ENCODE measurements at places on chromosomes 4 and X.

- DNase-seq = no peak
Measured at GRCh38 chrX:147811803-147812202, 99.9 kb upstream of the FMR1 start.

- DNase-seq = no peak
Measured at GRCh38 chr4:156598138-156598681, 373.4 kb downstream of the PDGFC start.

GRCh38 chrX:134512566-134512965 is 52.6 kb downstream of the HPRT1 start:
- DNase-seq = no peak

- DNase-seq = peak; percentile 13
Measured at GRCh38 chr4:83074086-83074704, 39.2 kb downstream of the COPS4 start.

GRCh38 chrX:74295101-74295500 is 8.9 kb upstream of the ZCCHC13 start:
- DNase-seq = no peak

- peak; percentile 25 for DNase-seq
Measured at GRCh38 chrX:129823115-129823514, 20.6 kb downstream of the ZDHHC9 start.

DNA sequence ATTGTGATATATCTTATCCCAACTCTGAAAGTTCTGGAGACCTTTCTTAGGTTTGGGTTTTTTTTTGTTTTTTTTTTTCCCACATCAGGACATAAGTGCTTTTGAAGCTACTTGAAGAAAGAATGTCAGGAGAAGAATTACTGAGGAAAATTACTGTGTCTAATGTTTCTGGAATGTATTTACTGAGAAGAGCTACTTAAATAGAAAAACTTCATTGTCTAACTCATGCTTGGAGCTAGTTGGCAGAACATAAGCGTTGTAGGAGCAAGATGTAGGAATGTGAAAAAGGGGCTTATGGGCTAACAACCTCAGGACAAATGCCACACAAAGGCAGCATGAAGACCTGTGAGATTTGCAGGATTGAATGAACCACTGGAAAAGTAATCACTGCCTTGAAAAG is 166.6 kb upstream of the GLRA2 start:
- DNase-seq = no peak

GRCh38 chr4:31125496-31125895 is 405.3 kb downstream of the PCDH7 start:
- DNase-seq = no peak

- no peak for DNase-seq
Measured at GRCh38 chrX:129646566-129647417, 8.0 kb downstream of the APLN start.

DNA sequence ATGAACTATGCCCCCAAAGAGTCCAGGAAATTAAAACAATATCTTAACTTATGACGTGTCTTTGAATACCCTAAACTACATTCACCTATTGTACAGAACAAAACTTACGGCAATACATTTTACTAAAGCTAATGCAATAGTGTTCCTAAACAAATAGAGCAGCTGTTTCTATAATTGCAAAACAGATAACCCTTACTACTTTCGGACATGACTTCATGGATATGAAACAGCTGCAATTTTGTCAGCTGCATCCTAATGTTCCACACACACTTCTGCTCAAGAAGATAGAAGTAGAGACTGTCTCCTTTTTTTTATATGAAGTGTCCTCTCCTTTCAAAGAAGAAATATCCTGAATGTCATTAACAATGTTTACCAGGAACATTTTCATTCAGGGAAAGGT is 174.9 kb downstream of the ACTRT1 start:
- no peak for DNase-seq

DNA sequence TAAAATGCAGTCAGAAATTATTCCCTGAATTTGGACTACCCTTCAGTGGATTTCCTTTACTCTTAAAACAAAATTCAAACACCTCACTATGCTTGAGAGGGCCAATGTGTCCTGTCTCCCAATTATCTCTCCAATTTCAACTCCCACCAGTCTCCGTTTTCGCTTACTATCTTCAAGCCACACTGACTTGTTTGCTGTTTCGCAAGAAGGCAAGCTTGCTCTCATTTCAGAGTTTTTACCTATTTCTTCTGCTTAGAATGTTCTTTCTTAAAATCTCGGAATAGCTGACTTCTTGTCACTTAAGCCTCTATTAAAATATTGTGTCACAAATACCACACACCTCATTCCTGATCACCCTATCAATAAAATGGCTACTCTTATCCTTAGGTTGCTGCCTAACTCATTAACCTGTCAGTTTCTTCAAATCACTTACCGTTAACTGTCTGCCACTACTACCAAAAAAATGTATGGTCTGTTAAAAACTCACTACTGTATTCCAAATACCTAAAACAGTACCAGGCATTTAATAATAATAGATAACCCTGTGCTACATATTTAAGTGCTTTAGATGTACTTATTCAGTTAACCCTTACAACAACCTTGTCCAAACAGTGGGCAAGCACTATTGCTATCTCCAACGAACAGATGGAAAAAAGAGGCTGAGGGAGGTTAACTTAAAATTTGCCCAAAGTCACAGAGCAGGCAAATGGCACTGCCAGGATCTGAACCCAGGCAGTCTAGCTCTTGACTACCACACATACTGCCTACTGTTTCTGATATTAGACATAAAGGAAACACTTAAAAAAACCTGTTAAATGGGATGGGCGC is 2.9 kb downstream of the UBA6 start:
- no peak for DNase-seq

GRCh38 chr4:30818541-30818940 is 98.4 kb downstream of the PCDH7 start:
- DNase-seq = no peak

DNA sequence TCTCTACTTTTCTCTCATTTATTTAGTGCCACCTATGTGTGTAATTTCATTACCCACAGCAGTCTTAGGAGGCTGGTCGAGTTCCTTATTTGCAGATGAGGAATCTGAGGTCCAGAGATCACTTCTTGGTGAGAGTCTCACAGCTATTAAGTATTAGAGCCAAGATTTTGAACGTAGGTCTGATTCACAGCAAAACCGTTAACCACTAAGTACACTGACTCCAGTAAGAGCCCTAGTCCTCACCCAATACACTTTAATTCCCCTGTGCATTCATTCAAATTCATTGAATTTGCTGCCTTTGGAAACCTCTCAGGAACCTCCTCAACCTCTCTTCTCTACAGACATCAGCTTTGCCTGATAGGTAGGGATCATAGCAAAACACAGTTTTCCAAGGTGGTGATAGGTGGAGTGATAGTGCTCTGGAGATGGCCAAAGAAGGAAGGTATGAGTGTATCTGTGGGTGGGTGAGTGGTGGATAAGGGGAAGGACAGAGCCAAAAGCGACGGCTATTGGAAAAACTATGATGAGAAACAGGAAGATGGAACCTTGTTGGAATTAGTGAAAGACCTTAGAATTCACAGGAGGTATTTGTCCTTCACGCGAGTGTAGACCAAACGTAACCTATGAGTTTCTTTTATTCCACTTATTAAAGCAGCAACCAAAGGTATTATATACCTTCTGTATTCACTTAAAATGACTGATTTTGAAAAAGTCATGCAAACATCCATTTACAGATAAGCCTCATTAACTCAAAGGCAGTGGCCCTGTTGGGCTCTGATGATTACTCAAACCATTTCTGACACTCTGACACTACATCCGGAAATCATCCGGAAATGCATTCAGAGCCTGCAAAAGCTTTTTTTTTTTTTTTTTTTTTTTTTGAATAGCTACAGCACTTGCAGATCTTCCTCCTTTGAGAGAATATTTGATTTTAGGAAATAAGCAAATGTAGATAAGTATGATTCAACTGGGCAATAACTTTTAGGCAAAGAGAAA is 6.3 kb downstream of the FMR1 start:
- no peak for DNase-seq

DNA sequence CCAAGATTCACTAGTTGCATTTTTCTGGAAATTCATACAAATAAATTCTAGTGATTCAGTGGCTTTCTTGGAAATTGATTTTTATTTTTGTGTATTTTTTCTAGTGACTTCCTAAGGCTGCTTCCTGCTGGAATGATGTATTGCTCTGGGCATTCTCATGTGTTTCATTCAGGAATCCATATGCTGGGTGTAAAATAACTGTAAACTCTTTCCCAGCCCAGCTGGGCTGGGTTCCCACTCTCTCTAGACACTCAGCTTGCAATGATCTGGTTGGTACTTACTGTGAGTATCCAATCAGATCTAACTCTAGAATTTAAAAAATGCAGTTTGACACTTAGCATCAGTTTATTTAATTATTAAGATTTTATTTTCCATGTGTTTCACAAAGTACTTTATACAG is 882.2 kb downstream of the STIM2 start:
- DNase-seq = no peak

- no peak for DNase-seq
Measured at GRCh38 chrX:1451251-1451660, 1.5 kb downstream of the ASMTL start.

- no peak for DNase-seq
Measured at GRCh38 chr4:185080545-185080944, 62.3 kb downstream of the HELT start.

DNA sequence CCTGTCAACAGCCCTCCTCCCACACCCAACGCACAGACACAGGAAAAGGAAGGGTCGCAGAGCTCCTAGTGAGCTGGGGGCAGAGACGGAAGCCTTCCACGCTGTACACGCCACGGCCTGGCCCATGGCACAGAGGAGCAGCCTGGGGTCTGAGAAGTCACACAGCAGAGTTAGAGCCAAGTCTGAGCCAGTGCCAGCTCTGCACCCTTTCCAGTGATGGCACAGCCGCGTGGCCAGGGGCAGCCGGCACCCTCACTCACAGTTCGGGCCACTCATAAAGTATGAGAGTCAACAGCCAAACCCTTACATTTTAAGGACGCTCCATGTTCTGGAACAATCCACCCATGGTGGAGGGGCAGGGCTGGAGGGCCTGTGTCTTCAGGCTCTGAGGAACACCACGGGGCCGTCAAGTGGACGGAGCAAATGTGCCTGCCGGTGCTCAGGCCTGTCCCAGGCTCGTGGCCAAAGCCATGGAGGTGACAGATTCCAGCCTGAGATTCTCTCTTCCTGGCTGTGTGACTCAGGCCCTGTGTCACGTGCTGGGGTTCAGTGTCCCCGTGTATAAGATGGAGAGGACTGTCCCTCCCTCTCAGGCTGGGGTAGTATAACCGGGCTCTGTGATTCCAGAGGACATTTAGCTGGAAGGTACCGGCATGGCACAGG is 91.2 kb downstream of the ABLIM2 start:
- DNase-seq = no peak

- no peak for DNase-seq
Measured at GRCh38 chr4:185734214-185734613, 77.8 kb downstream of the SORBS2 start.

- DNase-seq = no peak
Measured at GRCh38 chr4:167234316-167234881, at the start of gene SPOCK3. Gene SPOCK3, minus strand, starts transcription at chr4:167234494.

- no peak for DNase-seq
Measured at GRCh38 chr4:128241425-128241913, 46.1 kb downstream of the PGRMC2 start.
